Retinal pigment epithelial cell (primary cell): ENCODE measurements at places on chromosomes 6 and 20.

GRCh38 chr6:20997143-20997769 lies 463.0 kb downstream of the CDKAL1 start:
- no peak for DNase-seq

DNA sequence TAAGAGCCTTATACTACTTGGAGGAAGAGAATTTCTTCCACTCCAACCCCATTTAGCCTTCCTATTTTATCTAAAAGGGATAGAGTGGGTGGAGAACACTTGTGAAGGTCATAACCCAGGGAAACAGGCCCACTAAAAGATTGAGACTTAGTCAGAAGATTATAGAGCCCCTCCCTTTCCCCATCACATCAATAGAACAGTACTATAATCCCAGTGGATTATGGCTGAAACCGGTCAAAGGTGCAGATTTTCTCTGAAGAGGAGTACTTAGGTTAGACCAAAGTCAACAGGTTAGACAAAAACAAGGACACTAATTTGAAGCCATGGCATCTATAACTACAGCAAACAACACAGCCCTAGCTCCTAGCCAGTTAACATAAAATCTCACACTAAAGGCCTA lies 330.9 kb upstream of the NOX3 start:
- no peak for DNase-seq

- no peak for DNase-seq
Observed at GRCh38 chr6:30066082-30066481, 916 bp upstream of the PPP1R11 start.

DNA sequence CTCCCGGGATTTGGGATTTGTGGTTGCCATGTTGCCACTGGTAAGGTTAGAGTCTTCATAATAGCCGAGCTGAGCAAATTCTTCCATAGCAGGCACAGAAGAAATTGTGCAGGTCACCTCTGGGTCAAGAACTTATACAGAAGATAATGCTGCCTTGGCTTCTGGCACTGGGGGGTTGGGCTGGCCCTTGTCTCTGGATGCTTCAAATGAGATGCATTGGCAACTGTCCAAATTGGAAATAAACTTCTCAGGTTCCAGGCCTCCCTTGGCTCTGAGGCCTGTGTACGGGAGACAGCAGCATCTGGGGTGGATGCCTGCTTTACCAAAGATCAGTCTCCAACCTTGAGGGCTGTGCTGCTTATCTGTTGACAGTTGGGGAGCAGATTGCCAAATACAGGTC lies 26.2 kb downstream of the MYO6 start:
- peak; percentile 39 for DNase-seq

DNA sequence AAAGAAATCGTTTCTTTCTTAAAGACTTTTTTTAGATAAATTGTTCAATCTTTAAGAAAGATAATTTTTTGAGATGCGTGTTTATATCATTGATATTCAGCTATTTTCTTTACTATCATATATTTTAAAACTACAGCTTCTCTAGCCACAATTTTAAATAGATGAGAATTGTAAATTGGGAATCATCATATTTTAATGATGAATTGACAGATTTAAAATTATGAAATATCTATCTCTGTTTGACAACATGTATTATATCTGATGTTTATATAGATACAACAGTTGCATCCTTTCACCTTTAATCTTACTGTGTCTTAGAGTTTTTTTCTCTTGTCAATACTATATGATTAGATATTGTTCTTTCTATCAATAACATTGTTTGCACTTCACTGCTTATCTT lies 762.3 kb upstream of the GJE1 start:
- DNase-seq = no peak

DNA sequence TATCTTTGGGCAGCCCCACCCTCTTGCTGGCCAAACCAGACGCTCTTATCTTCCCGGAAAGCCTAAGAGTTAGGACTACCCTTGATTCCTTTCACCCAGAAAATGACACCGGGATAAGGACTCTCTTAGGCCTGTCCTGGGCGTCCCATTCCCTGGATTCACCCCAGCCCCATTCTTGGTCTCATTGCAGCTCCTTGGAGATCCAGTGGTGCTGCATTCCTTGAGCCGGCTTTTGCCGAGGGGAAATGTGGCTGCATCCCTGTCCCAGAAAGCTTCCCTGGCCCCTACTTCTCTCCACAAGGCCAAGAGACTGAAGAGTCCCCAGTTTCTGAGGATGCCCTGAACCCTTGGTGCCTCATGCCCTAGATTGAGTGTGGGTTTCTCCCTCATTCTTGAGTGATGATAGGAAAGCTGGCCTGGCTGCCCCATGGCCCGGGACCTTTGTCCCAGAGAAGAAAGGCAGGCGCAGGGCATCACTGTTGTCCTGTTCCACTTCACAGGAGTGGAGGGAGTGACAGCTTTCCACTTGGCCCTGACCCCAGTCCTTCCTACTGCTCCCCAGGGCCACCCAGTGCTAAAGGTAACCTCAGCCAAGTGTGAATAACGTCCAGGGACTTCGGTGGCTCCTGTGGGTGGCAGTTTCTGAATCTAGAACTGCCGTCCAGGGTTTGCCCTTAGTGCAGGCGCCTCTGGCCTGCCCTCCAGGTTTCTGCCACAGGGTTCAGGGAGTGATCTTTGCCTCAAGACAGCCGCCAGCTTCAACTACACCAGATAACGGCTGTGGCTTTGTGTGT lies 42.7 kb upstream of the MYL9 start:
- DNase-seq = no peak

DNA sequence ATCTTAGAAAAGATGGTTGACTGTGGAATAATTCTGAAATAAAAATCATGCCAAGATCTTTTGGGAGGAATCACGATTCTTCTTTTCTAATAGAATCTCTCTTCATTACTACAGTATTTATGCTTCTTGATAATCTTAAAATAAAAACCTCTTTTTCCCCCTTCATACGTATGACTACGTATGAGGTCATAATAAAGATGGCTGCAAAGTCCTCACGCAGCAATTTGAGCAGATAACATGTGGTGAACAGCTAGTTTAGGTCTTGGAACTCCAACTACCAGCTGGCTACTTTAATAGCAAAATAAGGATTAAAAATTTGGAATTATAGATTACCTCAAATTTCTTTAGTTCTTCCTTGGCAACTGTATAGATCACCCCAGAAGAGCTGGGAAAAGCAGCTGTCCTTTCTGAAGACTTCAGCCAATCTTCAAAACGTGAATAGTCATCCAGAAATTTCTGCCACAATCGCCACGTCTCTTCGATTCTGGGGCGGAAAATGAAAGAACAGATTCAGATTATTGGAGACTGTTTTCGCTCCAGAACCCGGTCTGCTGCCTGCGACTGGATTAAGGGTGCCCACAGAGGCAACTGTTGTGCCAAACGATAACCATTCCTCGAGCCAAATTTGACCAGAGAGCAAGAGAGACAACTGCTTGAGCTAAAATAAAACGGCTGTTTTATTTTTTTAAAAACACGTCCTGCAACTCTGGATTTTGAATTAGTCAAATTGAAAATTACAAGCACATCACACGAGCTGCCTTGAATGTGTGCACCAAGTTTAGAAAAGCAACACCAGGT lies 347.3 kb downstream of the ESR1 start:
- DNase-seq = no peak

DNA sequence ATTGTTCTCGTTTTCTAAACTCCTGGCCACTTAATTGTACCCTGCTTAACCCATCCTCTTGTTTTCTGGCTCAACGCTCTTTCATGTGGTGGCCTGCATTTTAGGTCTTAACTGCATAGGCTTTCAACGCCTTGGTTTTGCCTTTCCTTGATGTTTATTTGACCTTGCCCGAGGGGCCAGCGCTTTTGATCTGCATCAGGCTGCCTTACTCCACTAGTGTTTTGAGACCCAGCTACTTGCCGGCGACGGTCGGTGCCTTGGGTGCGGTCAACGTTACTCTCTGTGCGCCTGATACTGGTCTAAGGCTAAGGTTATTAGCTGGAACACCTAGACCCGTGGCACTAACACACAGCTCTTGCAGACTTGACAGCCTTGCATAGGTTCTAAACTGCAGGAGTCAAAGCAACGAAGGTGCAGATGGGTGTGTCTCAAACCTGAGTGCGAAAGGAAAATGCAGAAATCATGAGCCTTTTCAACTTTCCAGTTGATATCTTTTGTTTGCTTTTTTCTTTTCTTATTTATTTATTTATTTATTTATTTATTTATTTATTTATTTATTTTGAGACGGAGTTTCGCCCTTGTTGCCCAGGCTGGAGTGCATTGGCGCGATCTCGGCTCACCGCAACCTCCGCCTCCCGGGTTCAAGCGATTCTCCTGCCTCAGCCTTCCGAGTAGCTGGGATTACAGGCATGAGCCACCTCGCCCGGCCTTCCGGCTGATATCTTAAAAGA lies 138.8 kb downstream of the HFE start:
- DNase-seq = no peak

- DNase-seq = no peak
Observed at GRCh38 chr6:168355716-168356522, 36.3 kb upstream of the DACT2 start.

DNA sequence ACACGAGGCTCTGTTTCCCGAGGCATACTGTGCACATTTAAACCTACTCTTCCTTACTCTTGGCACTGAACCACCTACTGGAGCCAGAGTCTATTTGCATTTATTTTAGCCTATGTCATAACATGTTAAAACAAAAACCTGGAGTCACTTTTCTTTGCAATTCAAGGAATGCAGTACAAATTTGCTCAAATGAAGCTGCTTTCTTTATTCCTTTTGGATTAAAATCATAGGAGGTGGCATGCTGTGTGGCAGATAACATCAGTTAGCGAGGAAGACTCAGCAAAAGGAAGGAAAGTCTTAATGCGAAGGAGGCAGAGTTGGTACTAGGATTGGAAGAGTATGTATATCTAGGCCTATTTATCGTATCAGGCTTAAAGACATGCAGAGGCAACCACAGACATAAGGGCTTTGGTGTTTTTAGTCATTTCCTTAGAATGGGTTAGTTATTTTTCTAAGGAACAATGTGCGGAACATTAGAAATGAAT lies 92.9 kb downstream of the SAMD3 start:
- DNase-seq = no peak

DNA sequence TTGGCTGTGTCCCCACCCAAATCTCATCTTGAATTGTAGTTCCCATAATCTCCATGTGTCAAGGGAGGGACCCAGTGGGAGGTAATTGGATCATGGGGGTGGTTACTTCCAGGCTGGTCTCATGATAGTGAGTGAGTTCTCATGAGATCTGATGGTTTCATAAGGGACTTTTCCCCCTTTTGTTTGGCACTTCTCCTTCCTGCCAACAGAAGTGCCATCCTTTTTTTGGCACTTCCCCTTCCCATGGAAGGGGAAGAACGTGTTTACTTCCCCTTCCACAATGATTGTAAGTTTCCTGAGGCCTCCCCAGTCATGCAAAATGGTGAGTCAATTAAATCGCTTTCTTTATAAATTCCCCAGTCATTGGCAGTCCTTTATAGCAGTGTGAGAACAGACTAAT lies 18.0 kb upstream of the PI3 start:
- no peak for DNase-seq

DNA sequence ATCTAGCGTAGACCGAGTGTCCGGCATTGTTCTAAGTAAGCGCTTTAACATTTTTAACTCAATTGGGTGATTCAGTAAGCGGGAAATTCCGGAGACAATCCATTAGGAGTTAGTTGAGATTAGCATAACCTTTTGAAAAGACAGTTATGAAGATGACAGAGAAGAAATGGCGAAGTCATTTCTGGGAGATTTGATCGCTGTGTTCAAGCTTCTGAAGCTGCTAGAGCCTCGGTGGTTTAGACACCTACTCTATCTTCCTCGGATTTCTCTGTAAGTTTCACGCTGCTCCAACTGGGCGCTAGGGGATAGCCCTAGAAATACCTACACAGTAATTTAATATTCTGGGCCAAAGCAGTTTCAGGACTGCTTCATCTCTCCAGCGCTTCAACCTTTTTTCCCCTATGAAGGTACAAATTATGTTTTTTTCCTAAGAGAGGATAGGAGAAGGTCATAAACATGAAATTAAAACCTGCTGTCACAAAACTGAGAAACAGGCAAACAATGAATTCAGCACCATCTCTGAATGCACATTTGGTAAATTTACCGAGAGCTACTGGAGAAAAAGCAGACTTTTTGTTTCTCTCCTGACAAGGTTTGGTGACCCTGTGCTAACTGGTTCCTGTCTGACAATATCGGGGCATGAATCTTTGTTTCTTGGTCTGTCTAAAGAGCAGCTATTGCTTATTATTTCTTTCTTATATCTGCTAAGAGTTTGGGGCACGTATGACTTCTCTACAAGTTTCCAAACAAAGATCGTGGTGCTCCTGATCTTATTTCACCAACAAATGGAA lies 22.4 kb downstream of the ZNF311 start:
- DNase-seq = no peak

DNA sequence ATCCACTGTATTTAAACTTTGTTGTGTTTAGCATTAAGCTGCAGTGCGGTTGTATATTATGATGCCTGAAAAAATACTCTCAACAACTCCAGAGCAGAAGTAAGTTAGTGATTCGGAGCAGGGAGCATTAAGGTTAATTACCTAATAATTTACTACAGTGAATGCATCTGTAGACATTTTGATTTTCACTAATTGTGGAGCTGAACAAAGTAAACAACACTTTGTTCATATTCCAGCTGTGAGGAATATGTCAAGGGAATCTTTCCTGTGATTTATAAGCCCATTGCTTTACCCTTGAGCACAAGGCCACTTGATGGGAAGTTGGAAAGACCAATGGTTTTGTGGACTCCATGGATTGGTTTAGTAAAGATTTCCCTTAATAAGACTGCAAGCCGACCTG lies 77.1 kb downstream of the CBLN4 start:
- DNase-seq = no peak

DNA sequence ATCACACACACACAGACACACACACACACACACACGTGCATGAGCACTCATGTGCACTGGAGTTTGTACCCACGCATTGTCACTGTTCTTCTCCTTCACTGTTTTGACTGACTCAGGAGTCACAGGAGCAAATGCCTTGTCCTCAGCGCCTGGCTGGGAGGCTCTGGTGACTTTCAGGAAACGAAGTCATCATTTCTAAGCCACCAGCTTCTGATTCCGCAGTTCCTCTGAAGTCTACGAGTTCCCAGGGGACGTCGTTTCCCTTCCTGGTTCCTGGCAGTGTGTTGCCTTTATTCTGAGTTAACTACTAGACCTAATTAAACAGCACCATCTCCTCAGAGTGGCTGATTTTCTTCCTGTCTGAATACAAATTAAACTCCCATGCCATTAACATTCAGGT lies 82.2 kb upstream of the PMEPA1 start:
- DNase-seq = no peak

GRCh38 chr6:165178056-165178455 lies 131.3 kb downstream of the C6orf118 start:
- no peak for DNase-seq

DNA sequence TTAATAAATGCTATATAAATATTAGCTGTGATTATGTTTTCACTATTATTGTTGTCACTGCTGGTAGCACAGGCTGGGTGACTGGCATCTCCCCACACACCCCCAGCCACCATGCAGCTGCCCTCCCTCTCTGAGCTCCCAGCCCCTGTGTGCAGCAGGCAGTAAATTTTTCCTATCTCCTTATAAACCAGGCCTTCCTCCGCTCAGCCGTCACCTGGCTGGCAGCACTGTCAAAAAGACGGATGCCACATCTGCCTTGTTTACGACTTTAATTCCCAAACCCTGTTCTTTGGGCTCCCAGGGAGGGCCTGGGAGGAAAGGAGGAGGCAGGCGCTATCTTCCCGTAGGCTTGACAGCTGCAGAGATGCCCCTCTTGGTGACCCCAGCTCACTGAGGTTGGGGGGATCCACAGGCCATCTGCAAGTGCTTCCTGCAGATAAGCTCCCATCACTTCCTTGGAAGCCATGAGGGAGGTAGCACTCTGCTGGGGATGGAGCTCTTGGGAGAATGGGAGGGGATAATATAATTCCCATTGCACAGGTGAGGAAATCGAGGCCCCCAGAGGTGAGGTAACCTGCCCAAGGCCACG lies 94.5 kb downstream of the GRM4 start:
- DNase-seq = no peak

GRCh38 chr6:104887350-104887749 lies 27.6 kb upstream of the HACE1 start:
- DNase-seq = no peak
